ENCODE measurements at places on chromosomes 5 and 9. TPM values are rescaled to one million over a fixed set of nuclear protein-coding genes. Genes with fewer than 3 reads are reported as not detected.

Gene SLC6A3
- polyA plus RNA-seq: not detected

Gene SLCO4C1
- polyA plus RNA-seq: 2.3 TPM

Gene MPDZ
- 42.9 TPM for polyA plus RNA-seq

Gene TAF11L3
- not detected for polyA plus RNA-seq

Gene F2RL1
- 0.32 TPM for polyA plus RNA-seq

Gene PDCD1LG2
- polyA plus RNA-seq: 2.8 TPM

Gene GPR150
- not detected for polyA plus RNA-seq

Gene SFXN1
- 19.6 TPM for polyA plus RNA-seq

Gene ARL14EPL
- polyA plus RNA-seq: not detected

Gene PRRT1B
- polyA plus RNA-seq: 0.10 TPM

Gene MEGF10
- 43.0 TPM for polyA plus RNA-seq

Gene CXCL14
- polyA plus RNA-seq: 27.8 TPM

Gene FBN2
- 41.0 TPM for polyA plus RNA-seq

Gene SPINK13
- polyA plus RNA-seq: 0.33 TPM

Gene ORM1
- polyA plus RNA-seq: 0.58 TPM

Gene PAXX
- polyA plus RNA-seq: 22.8 TPM

Gene SPATA9
- 1.4 TPM for polyA plus RNA-seq

Gene RANBP17
- 8.0 TPM for polyA plus RNA-seq
